ENCODE measurements at places on chromosomes 6 and 20.

DNA sequence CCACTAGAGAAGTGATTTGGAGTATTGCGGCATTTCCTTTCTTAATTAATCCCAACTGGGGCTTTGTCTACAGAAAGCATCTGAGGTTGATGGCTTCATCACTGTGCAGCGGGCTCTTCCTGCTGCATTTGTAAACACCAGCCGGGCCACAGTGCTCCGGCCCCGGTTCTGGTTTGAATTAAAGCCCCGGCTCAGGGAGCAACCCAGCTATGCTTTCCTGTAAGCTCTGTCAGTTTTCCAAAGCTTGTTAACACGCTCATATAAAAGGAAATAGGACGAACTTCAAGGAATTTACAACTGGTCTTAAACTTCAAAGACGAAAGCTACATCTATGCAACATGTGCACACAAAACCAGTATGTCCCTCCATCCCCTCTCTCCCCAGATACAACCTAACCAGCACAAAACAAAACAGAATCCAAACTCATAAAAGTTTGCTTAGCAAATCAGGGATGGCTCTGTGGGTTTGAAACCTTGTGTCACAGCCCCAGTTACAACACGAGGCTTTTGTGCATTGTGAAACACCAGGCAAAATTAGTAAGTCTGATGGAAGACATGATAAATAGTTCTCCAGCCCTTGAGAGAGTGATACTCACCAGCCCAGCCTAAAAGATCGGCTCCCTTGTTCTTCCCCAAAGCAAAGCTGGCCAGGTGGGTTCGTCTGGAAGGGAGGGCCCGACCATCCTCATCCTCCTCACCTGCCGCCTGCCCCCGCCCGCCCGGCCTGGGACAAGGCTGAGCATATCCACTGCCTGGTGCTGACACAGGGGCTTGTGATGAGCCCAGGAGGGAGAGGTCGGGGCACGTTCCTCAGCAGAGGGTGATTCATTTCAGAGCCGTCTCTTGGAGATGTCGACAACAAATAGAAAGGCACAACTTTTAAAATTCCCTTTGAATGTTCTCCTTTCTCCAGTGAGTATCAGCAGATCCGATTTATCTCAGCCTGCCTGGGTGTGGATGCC lies 197.9 kb downstream of the TFAP2C start:
- DNase-seq, result no peak
- H3K4me1 ChIP-seq, result peaks cover 36% of the 10 kb centered on the region
- H3K27me3 ChIP-seq, result peaks cover 4% of the 10 kb centered on the region
- peak overlapping the region; percentile 95 for H3K27ac ChIP-seq
- no peaks in the 10 kb centered on the region for H3K36me3 ChIP-seq

GRCh38 chr6:150822932-150823331 lies 42.6 kb upstream of the MTHFD1L start:
- peaks cover 17% of the 10 kb centered on the region for H3K36me3 ChIP-seq
- H3K4me3 ChIP-seq, result no peak overlapping the region
- no peaks in the 10 kb centered on the region for H3K27me3 ChIP-seq
- no peak for DNase-seq
- H3K4me1 ChIP-seq, result peaks cover 1% of the 10 kb centered on the region

DNA sequence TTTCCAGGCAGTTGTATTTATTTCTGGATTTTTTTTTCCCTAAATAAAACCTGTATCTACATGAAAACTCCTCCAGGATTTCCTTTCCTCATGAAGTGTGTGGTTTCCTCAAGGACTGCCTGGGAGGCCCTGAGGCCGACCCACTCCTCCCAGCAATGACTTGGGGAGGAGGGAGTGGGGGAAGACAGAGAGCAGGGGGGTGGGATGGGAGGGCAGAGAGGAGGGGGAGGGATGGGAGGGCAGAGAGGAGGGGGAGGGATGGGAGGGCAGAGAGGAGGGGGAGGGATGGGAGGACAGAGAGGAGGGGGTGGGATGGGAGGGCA lies 161.8 kb upstream of the AGPAT4 start:
- no peaks in the 10 kb centered on the region for H3K27me3 ChIP-seq
- DNase-seq, result no peak
- no peak overlapping the region for H3K4me3 ChIP-seq
- H3K36me3 ChIP-seq, result no peaks in the 10 kb centered on the region

GRCh38 chr6:168169624-168170023 lies 90.6 kb upstream of the FRMD1 start:
- H3K36me3 ChIP-seq, result no peaks in the 10 kb centered on the region
- no peaks in the 10 kb centered on the region for H3K4me1 ChIP-seq
- DNase-seq, result no peak
- H3K27me3 ChIP-seq, result no peaks in the 10 kb centered on the region
- no peak overlapping the region for H3K27ac ChIP-seq

GRCh38 chr6:113847447-113847846 lies 9.7 kb upstream of the MARCKS start:
- no peaks in the 10 kb centered on the region for H3K27me3 ChIP-seq
- H3K4me3 ChIP-seq, result no peak overlapping the region
- H3K27ac ChIP-seq, result no peak overlapping the region
- no peaks in the 10 kb centered on the region for H3K4me1 ChIP-seq
- DNase-seq, result no peak

GRCh38 chr6:76057469-76057868 lies 15.0 kb downstream of the IMPG1 start:
- H3K27ac ChIP-seq, result no peak overlapping the region
- no peaks in the 10 kb centered on the region for H3K36me3 ChIP-seq
- DNase-seq, result no peak
- H3K4me1 ChIP-seq, result no peaks in the 10 kb centered on the region

DNA sequence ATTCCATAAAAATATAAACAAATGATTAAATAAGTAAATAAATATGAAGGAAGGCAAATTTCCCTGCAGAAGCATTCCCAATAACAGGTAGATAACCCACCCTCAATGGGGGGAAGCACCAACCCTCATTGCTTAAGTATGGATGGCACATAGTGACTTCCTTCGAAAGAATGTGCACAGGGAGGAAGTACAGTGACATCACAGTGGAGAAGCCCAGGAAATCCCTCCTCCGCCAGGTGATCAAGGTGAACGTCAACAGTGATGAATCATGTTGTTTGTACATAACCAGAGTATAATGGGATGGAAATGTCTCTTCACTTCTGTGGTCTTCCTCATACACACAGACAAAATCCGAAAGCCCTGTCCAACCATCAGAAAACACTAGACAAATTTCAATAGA lies 267.9 kb downstream of the THBS2 start:
- no peak overlapping the region for H3K27ac ChIP-seq
- H3K4me1 ChIP-seq, result no peaks in the 10 kb centered on the region
- H3K36me3 ChIP-seq, result no peaks in the 10 kb centered on the region
- H3K4me3 ChIP-seq, result no peak overlapping the region
- H3K27me3 ChIP-seq, result no peaks in the 10 kb centered on the region

DNA sequence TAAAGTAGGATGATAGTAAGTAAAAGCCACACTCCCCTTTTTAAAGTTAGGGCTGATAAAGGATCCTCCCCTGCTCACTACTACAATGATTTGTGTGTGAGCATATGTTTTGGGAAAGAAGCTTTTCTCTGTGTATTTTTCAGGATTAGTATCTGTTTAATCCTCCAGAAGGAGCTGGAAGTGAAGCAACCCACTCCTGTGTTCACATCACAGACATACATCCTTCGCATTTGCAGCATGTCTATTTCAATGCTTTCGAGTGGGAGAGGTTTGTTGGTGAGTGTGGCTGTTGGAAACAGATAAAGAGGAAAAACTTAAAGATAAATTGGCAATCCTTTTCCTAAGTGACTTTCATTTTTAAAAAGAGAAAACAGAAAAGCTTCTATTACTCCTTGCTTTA lies 31.6 kb upstream of the RGS17 start:
- no peaks in the 10 kb centered on the region for H3K36me3 ChIP-seq
- no peaks in the 10 kb centered on the region for H3K27me3 ChIP-seq
- no peaks in the 10 kb centered on the region for H3K4me1 ChIP-seq
- DNase-seq, result no peak
- no peak overlapping the region for H3K4me3 ChIP-seq

DNA sequence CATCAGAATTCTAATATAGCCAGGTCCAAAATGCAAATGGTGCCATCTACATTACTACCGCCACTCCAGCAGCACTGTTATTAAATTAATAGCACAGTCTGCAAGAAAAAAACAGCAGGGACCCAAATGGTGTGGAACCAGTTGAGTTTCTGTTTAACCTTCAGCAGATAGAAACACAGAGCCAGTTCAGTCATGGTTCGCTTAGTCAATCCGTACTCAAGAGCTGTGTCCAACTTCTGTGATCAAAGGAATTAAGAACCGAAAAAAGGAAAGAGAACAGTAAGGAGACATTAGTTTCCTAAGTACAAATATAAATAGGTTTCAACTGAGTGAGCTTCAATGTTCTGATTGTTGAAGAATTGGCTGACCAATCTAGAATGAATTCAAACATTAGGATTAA lies 107.7 kb downstream of the TRDN start:
- no peak overlapping the region for H3K4me3 ChIP-seq
- DNase-seq, result no peak
- no peaks in the 10 kb centered on the region for H3K36me3 ChIP-seq
- H3K4me1 ChIP-seq, result no peaks in the 10 kb centered on the region
- H3K27ac ChIP-seq, result no peak overlapping the region

DNA sequence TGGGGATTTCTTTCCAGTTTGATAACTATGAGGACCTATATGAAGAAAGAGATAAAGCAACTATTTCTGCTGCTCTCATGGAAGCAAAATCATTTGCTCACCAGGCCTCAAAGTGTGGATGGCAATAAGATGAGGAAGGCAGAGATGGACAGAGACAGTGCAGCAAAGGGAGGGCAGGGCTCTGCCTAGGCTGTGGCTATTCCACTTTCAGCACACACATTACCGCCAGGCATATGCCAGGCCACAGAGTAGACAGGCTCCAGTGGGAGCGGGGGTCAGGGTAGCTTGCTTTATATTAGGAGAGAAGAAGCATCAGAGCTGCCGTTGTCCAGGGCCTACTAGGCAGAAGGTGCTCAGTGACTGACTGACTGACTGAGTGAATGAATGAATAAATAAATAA lies 40.9 kb downstream of the BCL2L1 start:
- no peak overlapping the region for H3K27ac ChIP-seq
- no peaks in the 10 kb centered on the region for H3K27me3 ChIP-seq
- peaks cover 58% of the 10 kb centered on the region for H3K4me1 ChIP-seq

DNA sequence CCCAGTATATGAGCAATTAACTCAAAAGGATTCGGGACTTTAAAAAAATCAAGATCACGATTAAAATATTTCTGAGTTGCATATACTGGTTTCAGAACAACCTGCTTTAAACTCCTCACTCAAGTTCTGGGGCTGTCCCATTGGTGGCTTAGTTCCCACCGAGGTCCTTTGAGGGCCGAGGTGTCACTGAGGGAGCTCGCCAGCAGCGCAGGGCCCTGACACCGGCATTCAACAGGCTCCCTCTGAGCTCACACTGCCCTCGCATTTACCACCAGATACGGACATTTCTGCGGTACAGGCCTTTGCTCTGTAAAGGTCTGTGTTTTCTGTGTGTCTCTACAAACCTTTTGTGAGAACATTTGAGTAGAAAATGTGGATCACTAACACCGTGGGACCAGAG lies 24.4 kb upstream of the BNIP5 start:
- H3K27me3 ChIP-seq, result no peaks in the 10 kb centered on the region
- no peak overlapping the region for H3K27ac ChIP-seq
- H3K36me3 ChIP-seq, result no peaks in the 10 kb centered on the region
- no peak overlapping the region for H3K4me3 ChIP-seq
- peaks cover 12% of the 10 kb centered on the region for H3K4me1 ChIP-seq

- H3K4me1 ChIP-seq, result peaks cover 71% of the 10 kb centered on the region
- DNase-seq, result no peak
Observed at GRCh38 chr6:35495258-35496035, 1.4 kb downstream of the TEAD3 start.

GRCh38 chr6:75171567-75171966 lies 34.3 kb downstream of the COL12A1 start:
- no peak overlapping the region for H3K4me3 ChIP-seq
- H3K27me3 ChIP-seq, result no peaks in the 10 kb centered on the region
- H3K4me1 ChIP-seq, result peaks cover 22% of the 10 kb centered on the region
- no peaks in the 10 kb centered on the region for H3K36me3 ChIP-seq
- DNase-seq, result no peak
- no peak overlapping the region for H3K27ac ChIP-seq

DNA sequence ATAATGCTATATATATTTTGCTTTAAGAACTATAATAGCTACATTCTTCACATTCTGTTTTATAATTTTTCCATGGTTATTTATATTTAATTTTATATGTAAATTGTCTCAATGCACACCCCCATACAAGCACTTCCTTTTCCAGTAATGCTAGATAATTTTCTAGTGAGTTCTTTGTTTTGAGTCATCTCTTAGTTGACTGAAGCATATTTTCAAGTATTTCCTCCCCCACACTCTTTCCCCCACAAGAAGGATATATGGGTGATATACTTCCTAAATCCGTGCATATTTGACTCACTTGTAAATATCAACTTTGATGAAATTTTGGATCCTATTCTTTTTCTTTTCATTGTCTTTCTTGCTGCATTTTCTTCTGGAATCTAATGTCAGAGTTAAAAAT lies 82.1 kb upstream of the SRSF6 start:
- H3K27ac ChIP-seq, result no peak overlapping the region
- H3K27me3 ChIP-seq, result peaks cover 11% of the 10 kb centered on the region
- H3K36me3 ChIP-seq, result no peaks in the 10 kb centered on the region
- no peak for DNase-seq

- peak overlapping the region; percentile 97 for H3K27ac ChIP-seq
- H3K4me3 ChIP-seq, result peak overlapping the region; percentile 100
- H3K4me1 ChIP-seq, result peaks cover 49% of the 10 kb centered on the region
- no peak for DNase-seq
- no peaks in the 10 kb centered on the region for H3K36me3 ChIP-seq
- H3K27me3 ChIP-seq, result peaks cover 6% of the 10 kb centered on the region
Observed at GRCh38 chr6:90586546-90586835, 381 bp downstream of the MAP3K7 start.

DNA sequence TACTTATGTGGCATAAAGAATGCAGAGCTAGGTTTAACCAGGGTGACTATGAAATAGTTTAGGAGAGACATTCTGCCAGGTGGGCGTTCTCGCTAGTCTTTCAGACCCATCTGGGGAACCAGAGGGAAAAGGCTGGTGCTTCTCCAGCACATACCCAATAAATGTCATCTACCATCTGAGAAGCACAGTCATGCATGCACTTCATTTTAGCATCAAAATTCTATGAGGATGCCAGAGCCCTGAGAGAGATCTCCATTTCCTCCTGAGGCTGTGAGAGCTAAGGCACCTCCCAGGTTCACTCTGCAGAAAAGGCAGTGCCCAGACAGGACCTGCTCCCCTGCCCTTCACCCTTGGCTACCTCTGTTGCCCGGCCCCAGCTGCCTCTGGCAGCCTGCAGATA lies 231.7 kb upstream of the PRND start:
- no peaks in the 10 kb centered on the region for H3K36me3 ChIP-seq
- no peaks in the 10 kb centered on the region for H3K4me1 ChIP-seq
- no peak overlapping the region for H3K27ac ChIP-seq
- no peak overlapping the region for H3K4me3 ChIP-seq

DNA sequence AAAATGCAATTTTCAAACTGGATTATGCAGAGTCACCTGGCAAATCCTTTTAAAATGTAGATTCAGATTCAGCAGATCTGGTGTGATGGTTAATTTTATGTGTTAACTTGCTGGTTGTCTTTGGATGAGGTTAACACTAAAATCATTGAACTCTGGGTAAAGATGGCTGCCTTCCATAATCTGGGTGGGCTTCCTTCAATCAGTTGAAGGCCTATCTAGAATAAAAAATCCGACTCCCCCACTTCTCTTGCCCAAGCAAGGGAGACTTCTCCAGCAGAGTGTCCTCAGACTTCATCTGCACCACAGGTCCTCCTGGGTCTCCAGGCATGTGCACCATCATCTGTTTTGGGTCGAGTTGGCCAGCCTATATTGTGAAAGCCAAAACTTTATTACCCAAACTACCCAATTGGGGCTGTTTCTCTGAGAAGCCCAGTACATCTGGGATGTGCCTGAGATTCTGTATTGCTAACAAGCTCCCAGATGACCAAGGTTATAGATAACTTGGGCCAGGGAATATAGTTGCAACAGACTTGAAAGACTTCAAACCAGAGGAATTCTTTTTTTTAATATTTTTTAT lies 1.6 kb upstream of the SLC17A5 start:
- no peaks in the 10 kb centered on the region for H3K36me3 ChIP-seq
- no peaks in the 10 kb centered on the region for H3K27me3 ChIP-seq
- H3K27ac ChIP-seq, result no peak overlapping the region
- H3K4me1 ChIP-seq, result peaks cover 19% of the 10 kb centered on the region
